ENCODE measurements at places on chromosomes 5 and 9.
A peak's percentile ranks its signal among the peaks of the same experiment; 100 is the strongest.

DNA sequence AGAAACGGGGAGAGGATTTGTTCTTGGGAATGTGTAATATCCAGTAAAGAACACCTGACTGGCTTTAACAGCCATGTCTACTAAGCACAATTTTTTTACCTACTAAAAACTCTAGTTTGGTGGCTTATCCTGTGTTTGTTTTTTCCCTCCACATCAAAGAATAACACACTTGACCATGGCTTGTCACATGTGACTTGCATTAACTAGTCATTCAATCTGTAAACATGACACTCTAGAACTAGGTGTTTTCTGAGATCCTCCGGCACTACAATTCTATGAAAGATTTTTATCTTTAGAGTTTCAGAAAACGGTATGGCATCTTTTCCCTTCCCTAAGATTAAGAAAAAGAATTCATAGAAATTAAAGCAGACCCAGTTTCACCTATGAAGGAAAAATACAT, 103.7 kb downstream of the CEMIP2 start:
- no peak for DNase-seq

GRCh38 chr9:75046725-75047345, 18.7 kb upstream of the CARNMT1 start:
- DNase-seq, result no peak

GRCh38 chr5:1199649-1200494, 1.5 kb upstream of the SLC6A19 start:
- no peak for DNase-seq

GRCh38 chr9:130780865-130781504, 54.1 kb upstream of the ABL1 start:
- peak; percentile 21 for DNase-seq

GRCh38 chr9:132075853-132076252, 3.8 kb downstream of the MED27 start:
- DNase-seq, result no peak

GRCh38 chr9:127578952-127579853, 32.9 kb upstream of the STXBP1 start:
- peak; percentile 60 for DNase-seq

- DNase-seq, result no peak
Measured at GRCh38 chr5:157602505-157602904, 26.9 kb upstream of the ADAM19 start.

DNA sequence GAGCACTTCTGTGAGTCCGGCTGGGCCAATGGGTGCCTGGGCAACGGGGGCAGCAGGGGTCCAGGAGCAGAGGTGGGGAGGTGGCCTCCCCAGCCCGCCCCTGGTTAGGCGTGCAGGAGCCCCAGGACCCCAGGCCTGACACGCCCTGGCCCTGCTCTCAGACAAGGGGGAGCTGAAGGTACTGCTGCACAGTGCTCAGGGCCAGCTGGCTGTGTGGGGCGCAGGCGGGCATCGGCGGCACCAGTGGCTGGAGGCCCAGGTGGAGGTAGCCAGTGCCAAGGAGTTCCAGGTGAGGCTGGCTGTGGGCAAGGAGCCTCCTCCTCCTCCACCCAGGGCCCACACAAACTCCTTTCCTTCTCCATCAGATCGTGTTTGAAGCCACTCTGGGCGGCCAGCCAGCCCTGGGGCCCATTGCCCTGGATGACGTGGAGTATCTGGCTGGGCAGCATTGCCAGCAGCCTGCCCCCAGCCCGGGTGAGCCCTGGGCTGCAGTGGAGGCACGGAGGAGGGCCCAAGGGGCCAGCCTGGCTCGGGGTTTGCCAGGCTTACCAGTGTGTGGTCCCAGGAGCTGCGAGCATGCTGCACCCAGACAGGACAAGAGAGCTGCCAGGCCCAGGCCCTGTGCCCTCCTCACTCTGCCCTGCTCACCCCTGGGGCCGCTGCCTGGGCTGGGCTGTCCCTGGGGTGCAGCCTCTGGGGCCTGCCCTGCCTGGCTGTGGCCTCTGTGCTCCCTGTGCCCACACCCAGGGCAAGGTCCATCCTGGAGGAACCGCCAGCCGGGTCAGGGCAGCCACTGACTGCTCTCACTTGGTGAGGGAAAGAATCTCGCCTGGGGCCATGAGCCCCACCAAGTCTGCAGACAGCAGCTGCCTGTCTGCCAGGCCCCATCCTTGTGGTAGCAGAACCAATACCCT, 7.0 kb downstream of the MAMDC4 start:
- DNase-seq, result no peak

- no peak for DNase-seq
Measured at GRCh38 chr5:134592141-134592746, 40.4 kb downstream of the SAR1B start.

DNA sequence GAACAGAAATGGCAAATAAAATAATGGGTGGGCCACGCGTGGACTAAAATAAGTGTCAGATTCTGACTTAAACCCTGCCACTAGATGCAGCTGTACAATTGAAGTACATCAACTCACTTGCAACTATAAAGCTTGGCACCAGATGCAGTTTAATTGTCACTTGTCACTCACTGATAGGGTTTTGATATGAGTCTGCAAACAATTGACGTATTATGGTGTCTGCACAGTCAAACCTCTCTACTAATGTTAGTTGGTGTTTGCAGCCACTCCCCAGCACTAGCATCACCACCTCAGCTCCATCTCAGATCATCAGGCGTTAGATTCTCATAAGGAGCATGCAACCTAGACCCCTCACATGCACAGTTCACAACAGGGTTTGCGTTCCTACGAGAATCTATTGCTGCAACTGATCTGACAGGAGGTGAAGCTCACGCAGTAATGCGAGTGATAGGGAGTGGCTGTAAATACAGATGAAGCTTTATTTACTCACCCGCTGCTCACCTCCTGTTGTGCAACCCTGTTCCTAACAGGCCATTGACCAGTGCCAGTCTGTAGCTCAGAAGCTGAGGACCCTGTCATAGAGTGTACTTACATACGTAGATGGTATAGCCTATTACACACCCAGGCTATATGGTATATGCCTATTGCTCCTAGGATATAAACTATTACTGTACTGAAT, 72.1 kb upstream of the SEMA6A start:
- DNase-seq, result no peak

DNA sequence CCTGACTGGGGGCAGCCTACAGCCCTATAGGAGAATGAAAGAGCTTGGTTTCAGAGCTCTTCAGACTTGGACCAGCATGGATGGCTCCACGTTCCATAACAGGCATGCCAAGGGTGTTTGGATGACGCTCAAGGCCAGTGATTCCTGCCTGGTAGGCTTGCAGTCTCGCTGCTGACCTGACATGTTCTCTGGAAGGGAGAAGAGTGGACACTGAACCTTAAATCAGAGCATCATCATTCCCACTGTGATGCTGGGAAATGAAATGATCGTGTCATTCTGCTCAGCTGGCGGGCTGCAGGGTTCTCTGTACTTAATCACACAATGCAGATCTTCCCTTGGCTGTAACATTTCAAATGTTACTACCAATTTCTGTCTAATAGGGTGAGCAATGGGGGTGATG, 57.0 kb downstream of the CFAP90 start:
- no peak for DNase-seq

DNA sequence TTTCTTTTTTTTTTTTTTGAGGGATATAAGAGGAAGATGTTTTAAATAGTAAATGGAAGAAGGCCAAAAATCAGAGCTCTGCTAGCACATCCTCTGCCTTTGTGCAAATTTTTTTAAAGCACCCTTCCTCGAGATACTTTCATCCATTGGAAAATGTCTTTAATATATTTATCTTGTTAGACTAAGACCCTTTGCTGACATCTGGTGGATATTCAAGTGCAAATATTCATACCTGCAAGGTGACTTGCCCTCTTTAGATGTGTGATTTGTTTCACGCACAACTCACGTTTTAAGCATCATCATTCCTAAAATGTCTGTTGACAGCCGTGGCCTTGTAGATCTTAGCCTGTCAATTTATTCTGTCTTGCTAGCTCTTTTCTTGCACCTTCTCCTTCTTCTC, 258.5 kb downstream of the AGTPBP1 start:
- DNase-seq, result no peak

- no peak for DNase-seq
Measured at GRCh38 chr9:136140046-136140445, 21.4 kb upstream of the TMEM250 start.

GRCh38 chr9:70390933-70391341, 23.5 kb downstream of the KLF9 start:
- DNase-seq, result no peak

DNA sequence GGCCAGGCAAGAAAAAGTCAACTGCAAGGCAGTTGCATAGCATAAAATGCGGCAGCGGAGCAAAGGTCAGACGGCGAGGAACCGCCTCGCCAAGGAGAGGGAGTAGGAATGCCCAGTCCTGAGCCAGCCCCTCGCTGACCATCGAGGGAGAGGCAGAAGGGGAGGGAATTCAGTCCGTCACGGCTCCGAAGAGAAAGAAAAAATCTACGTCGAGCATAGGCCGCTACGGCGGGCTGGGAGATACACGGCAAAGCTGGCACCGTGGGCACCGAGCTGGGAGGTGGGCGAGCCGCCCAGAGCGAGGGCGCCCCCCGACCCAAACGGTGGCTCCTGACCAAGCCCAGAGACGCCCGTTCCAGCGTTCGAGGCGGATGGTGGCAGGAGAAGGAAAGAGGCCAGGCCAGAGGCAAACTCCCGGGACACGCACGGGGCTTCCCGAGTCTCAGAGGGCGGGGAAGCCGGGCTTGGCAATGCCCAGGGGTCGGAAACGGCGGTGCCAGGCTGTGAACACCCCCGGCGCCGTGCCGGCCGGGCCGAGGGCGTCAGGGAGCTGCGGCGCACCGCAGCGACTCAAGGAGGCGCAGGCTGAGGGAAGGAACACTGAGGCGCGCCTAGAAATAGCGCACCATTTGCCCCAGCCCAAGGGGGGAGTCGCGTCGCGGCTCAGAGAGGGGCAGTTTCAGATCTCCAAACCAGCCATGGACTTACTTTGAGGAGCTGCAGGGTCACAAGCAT, 518 bp downstream of the SPRY4 start:
- DNase-seq, result no peak

- no peak for DNase-seq
Measured at GRCh38 chr5:125201446-125202052, 455.1 kb upstream of the ZNF608 start.

- no peak for DNase-seq
Measured at GRCh38 chr9:127635201-127635735, 23.2 kb downstream of the STXBP1 start.

GRCh38 chr9:130846487-130847305, 11.6 kb downstream of the ABL1 start:
- DNase-seq, result no peak

- no peak for DNase-seq
Measured at GRCh38 chr9:136339173-136339957, 12.0 kb downstream of the GPSM1 start.

GRCh38 chr9:129068990-129069861, 11.7 kb upstream of the DOLPP1 start:
- no peak for DNase-seq

DNA sequence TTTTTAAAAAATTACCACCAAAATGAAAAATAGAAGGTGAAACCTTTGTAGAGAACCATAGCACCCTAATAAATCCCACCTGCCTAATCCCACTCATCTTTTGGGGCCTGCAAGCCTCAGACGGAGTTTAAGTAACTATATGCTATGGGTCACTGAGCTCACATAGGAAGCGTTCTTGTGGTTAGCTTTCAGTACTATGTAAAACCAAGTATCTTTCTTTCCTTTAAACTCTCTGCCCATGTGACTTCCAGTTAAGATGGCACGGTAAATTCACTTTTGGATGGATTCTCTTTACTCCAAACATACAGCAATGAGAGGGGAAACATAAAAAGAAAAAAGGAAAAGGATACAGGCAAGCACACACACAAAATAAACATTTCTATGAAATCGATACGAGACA, 50.9 kb downstream of the FANCC start:
- DNase-seq, result no peak
